T-helper 2 cell treated with Interferon-gamma antibody and Interleukin-4, amounts not matched to agents 5 μg/mL and 100 μg/mL, for 36 hours (primary cell): ENCODE measurements at places on chromosomes 16 and 17.

GRCh38 chr17:57869617-57870282, 19.9 kb upstream of the MRPS23 start:
- no peak for DNase-seq

GRCh38 chr16:10081201-10081940, 100.9 kb downstream of the GRIN2A start:
- DNase-seq = no peak

DNA sequence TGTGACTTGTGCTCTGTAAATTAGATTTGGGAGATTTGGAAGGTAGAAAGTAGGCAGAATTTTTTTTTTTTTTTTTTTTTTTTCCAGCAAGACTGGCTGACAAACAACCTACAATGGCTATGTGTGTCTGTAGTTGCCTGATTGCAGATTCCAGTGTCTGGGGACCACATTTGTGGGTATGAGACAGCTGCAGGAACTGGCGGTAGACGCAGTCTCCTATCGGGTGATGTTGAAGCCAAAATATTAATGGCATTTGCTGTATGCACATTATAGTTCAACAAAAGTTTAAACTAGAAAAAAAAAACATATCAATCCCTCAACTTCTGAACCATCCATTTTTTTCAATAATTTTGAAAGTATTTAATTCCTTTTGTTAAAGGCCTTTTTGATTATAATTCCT, 665.2 kb downstream of the TOX3 start:
- DNase-seq = no peak

GRCh38 chr16:50718761-50719400, 23.0 kb upstream of the CYLD start:
- no peak for DNase-seq

DNA sequence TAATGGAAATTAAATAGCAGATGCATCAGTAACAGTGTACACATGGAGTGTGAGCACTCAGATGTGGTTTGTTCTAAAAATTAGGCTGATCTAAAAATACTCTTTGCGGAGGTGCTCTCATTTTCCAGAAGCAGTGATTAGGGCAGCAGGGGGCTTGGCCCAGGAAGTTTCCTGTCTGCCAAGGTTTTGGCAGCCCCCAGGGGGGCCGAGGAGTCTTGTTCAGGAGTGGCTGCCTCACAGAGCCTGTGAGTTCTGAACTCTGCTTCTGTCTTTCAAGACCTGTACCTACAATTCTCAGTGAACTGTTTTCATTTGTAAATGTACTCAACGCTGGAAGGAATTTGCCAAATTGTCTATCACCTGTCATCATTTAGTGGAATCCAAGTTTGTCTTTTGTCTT, 388.4 kb upstream of the CDH11 start:
- no peak for DNase-seq

DNA sequence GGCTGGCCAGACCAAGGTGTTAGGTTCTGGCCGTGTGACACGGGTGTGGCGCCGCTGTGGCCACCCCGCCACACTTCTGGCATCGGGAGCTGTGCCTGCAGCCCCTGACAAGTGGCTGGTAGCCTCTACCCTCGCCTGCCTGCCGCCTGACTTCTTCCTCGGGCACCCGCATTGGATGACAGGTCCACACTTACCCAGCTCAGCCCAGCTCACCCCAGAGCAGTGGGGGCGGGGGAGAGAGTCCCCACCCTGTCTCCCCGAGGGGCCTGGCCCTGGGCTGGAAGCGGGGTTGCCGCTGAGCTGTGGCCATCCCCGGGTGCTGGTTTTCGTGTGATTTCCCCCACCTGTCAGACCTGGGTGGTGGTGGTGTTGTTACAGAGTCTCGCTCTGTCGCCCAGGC, 53.9 kb upstream of the ACSF3 start:
- DNase-seq = no peak

DNA sequence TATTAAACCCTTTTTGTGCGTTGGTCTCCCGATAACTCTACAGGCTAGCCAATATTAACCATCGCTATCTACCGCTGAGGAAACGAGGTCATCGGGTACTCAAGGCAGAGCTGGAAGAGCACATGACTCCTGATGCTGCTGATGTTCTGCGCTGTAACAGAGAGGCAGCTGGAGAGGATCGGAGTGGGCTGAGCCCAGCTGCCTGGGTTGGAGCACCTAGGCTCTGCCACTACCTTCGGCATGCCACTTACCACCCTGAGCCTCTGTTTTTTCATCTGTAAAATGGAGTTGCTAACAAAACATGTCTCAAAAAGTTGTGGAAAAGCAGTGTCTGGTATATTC, 432 bp upstream of the SLC46A1 start:
- no peak for DNase-seq

DNA sequence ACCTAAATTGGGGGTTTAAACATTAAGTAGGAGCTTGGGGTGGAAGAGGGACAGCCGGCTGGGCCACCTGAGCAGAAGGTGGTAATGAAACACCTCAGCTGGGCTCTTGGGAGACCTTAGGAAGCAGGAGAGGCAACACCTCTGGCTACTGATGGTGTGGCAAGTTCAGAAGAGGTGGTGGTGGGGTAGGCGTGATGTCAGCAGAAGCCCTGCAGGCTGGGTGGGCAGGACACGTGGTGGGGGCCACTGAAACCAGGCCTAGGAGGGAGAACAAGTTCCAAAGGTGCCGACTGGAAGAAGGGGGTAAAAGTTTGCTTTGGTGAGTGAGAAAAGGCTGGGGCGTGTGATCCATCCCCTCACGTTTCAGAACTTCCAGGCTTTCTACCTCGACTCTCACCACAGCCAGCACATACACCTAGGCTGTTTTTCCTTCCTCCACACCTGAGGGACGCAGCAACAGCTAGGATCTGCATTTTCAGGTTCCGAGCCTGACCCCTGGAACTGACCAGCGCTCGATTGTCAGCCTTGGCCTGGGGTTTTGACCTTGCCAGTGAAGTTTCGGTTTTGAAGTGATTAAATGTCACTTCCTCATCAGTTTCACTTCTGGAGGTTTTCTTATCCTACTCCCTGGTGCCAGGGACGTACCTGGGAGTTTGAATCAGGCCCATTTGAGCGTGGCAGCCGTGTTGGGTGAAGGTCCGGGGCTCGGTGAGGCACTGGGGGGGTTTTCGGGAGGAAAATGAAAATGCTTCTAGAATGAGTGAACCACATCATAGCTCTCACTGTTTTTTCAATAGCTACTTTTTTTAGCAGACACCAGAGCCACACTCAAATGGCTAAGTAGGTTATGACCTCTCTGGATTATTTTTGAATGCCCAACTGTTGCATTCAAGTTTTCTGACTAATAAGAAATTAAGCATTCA, 10.0 kb downstream of the SNN start:
- DNase-seq = no peak

GRCh38 chr17:46796524-46796923, 22.0 kb downstream of the WNT3 start:
- DNase-seq = no peak

DNA sequence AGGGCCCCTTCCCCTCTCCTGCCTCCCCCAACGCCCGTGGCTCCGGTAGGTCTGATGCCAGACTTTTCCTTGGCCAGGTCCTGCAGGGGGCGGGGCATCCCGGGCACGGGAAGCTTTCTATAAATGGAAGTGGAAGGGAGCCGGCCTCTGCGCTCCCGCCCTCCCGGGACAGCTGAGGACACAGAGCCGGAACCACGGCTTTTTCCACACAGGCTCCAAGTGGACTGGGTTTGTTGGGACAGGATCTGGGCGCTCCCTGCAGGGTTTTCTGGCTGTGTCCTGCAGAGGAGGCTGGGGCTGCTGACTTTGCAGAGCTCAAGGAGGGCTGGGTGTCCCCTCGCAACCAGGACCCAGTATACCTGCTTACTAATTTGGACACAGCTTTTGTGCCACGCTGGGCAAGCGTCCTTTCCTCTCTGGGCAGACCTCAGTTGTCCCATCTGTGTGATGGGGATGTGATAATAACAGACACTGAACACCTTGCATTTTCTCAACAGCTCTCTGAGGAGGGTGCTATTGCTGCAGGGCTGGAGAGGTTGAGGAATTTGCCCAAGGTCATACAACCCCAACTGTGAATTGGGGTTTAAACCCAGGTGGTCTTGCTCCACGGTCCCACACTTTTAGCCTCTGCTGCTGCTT, 1.8 kb downstream of the TNS4 start:
- DNase-seq = no peak

DNA sequence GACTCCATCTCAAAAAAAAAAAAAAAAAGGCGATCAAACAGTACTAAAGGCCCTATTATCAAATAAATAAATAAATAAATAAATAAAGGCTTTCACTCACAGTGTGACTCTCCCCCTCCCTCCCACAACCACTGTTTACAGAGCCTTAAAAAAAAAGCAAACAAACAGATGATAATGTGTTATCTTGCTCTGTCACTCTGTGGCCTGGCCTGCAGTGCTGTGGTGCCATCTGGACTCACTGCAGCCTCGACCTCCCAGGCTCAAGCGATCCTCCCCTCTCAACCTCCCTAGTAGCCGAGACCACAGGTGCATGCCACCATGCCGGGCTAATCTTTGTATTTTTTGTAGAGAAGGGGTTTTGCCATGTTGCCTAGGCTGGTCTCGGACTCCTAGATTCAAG, 8.1 kb upstream of the NAGLU start:
- DNase-seq = no peak

- DNase-seq = no peak
Observed at GRCh38 chr16:75702242-75702641, 981 bp upstream of the DUXB start.

- peak; percentile 73 for DNase-seq
Observed at GRCh38 chr17:14197586-14197985, 39.1 kb downstream of the CDRT15 start.

DNA sequence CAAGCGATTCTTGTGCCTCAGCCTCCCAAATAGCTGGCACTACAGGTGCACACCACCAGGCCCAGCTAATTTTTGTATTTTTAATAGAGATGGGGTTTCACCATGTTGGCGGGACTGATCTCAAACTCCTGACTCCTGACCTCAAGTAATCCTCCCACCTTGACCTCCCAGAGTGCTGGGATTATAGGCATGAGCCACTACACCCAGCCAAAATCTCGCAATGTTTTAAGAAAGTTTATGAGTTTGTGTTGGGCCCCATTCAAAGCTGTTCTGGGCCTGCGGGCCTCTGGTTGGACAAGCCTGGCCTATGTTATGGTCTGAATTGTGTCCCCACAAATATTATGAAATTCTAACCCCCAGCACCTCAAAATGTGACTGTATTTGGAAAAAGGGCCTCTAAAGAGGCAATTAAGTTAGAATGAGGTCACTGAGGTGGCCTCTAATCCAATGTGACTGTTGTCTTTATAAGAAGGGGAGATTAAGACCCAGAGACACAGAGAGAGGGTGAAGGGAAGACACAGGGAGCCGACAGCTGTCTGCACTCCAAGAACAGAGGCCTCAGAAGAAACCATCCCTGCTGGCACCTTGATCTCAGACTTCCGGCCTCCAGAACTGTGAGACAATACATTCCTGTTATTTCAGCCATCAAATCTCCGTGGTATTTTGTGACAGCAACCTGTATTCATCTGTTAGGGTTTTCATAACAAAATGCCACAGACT, 469.9 kb downstream of the HS3ST4 start:
- DNase-seq = no peak

DNA sequence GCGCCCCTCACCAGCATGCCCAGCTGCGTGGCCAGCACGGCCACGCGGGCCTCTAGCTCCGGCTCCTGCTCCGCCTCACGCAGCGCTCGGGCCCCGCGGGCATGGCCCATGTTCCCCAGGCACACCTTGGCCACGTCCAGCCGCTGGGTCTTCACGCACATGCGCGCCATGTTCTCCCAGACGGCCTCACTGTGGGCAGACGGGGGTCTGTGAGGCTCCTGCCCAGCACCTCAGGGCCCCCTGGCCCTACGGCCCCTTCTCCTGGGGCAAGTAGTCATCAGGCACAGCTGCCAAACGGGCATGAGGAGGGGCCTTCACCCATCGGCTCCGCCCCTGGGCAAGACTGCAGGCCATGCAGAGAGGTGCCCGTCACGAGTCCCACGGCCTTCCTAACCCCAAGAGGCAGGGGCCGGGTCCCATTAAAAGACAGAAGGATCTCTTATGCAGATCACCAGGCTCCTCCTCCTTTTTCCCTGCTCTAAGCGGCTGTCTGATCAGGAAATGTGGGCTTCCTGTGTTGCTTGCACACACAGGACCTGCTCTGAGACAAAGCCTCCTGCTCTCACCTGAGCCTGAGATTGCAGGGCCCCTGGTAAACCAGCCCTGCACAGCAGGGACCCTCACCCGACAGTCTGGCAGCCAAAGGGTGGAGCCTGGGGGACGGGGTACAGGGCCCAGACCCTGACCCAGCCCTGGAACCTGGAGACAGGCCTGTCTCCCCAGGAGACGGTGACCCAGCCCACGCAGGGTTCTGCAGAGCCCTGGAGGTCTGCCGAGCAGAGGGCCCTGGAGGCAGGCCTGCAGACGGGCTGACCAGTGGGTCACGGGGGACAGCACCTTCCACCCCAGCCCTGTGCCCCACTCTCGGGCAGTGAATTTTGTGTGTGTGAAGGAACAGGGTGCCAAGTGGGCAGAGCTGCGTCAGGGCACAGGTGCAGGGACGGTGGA, 6.6 kb upstream of the TMEM204 start:
- no peak for DNase-seq

DNA sequence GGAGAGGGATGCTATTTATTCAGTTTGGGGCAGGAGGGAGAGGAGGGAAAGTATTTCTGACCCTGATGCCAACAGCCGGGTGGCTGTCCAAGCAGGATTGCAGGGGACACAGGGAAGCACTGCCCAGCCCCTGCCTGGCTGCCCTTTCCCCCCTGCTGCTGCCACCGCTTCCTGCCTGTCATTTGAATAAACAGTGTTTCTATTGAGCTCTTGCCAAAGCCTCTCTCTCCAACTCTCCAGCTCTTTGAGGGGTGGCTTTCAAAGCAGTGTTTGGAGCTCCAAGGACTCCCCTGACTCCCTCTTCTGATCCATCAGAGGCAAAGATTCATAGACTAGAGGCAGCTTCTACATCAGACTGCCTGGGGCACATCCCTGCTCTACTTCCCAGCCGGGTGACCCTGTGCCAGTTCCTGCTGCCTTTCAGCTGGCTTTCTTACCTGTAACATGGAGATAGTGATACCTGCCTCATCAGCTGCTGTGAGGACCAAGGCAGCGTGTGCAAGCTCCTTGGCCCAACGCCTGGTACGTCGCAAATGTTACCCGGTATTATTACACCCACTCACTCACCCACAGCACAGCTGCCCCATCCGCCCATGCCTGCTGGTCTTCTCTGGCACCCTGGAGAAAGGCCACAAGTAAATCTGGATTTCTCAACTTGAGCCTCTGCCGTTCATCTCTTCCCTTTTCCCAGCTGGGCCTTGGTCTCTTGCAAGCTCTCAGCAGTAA, 9.5 kb downstream of the PROCA1 start:
- no peak for DNase-seq

- DNase-seq = no peak
Observed at GRCh38 chr16:54407596-54407995, 121.0 kb upstream of the IRX3 start.
